ENCODE measurements at places on chromosomes 1 and 21.

GRCh38 chr1:192689459-192689858 is 53.5 kb downstream of the RGS13 start:
- no peak for DNase-seq

- no peak for DNase-seq
These were observed 998.0 kb upstream of the B3GALT2 start for GRCh38 chr1:194184425-194184824.

DNA sequence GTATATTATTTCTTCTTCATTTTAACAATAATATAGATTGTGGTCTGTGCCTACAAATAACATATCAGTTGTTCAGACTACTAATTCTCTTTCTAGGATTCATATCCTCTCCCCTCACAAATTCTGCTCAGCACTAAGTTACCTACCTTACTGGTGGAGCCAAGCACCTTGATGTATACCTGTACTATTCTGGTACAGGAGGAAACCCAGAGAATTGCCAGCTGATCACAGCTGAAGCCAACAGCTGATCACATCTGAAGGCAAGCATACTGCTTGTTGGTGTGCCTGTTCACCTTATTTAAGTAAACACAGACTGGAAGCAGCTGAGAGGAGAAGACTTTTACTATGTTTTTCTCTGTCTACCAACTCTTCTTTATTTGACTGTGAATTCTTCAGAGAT is 101.8 kb downstream of the PBX1 start:
- no peak for DNase-seq

DNA sequence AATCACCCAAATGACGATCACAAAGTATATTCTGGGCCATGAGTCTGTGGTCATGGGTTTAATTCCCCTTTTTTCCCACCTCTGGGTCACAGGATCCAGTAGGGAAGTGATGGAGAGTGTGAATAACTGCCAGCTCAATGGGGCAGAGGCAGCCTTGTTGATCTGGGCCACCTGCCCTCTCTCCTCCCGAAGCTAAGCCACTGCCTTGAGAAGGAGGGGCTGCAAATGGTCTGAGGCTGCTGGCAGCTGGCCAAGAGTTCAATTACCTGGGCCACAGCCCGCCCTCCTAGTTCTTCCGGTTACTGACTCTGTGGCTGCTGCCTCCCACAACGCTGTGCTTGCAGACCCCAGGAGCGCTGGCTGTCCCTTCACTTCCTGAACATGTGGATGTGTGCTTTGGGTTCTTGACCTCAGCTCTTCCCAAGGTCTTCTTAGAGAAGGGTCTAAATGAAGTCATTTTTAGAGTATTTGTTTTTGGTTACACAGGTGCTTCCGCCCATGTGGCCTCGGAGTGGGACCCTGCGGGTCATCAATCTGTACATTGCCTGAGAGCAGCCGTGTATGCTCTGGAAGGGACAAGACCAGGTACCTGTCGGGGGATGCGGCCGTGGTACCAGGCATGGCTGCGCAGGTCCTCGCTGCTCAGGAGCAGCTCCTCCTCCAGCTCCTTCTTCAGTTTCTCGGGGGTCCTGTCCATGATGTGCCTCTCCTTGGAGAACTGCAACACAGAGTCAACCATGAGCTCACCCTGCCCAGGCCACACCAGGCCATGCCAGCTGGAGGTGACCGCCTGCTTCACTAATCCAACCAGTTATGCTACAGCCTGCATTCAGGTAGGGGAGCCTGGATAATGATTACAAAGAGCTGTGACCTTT is 89.7 kb downstream of the BCAR3 start:
- DNase-seq: no peak

- DNase-seq: no peak
These were observed 24.2 kb downstream of the CEP170 start for GRCh38 chr1:243230914-243231313.

DNA sequence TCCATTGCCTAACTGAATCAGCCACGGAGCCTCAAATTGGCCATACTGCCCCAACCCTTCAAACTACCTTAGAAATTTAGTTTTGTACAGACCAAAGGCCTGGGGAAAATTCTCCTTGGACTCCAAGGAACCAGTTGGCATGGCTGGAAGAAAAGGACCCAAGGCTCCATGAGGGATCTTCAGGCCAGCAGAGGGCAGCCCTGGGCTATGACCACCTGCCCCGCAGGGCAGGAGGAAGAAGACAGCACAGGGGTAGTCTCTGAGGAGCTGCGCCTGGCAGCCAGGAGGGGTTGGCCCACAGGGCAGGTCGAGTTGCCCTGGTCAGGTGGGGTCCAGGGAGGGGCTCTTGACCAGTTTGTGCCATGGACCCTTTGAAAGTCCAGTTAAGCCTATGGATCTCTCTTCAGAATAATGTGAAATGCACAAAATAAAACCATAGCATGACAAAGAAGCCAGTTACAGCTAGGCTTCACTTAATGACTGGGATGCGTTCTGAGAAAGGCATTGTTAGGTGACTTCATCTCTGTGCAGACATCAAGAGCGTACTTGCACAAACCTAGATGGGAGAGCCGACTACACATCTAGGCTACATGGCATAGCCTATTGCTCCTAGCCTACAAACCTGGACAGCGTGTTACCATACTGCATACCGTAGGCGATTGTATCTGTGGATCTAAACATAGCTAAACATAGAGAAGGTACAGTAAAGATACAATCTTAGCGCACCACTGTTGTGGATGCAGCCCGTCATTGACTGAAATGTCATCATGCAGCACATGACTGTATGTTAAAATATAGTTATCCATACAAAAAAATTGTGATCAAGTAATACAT is 26.1 kb downstream of the CACNA1S start:
- peak; percentile 25 for DNase-seq

- no peak for DNase-seq
These were observed 128.0 kb upstream of the ADGRL2 start for GRCh38 chr1:81672766-81673165.

GRCh38 chr1:116827607-116828105 is 73.4 kb downstream of the CD2 start:
- DNase-seq: no peak

DNA sequence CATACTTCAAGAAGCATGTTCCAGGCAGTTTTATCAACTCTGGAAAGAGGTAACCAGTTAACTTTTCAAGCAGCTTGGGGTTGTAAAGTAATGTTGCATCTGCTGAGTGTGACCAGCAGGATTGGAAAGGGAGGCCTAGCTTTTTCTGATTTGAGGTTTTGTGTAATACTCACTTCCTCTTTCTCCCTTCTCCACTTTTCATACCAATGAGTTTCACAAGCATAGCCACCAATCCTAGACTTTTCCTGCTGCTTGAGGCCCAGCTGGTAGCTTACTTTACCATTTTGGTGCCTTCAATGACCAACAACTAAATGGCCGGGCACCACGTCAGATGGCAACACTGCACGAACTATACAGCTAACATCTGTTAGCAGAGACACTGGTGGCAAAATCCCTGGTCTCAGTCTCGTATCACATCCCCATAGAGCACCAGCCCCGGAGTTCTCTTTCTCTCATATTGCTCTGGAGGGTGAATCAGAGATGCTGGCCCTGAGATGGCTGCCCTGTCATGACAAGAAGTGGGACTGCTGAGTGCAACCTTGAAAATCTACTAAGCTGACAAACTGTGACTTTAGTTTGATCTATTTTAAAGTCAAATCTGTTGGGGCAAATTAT is 14.8 kb upstream of the GPR88 start:
- no peak for DNase-seq

DNA sequence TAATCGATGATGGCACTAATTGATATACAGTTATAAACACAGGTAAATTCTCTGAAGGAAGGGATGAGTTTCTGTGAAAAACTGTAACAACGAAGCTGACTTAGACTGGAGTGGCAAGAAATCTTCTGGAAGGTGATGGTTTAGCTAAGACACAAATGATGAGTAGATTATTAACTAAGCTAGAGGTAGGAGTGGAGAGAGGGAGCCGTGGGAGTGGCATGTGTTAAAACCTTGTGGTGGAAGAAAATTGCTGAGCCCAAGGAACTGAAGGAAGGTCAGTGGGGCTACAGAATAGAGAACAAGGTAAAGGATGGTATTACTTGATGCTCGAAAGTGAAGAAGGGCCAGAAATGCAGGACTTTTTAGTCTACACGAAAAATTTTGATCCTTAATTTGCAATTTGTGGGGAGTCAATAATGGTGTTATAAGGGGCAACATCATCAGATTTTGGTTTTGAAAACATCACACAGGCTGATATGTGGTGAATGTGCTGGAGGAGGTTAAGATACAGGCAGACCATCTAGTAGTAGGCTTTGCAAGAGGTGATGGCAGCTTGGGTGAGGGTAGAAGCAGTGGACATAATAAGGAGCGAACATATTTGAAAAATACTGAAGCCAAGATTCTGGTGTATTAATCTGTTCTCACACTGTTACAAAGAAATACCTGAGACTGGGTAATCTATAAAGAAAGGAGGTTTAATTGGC is 93.8 kb downstream of the S1PR1 start:
- DNase-seq: no peak

All from hematopoietic multipotent progenitor cell treated with erythropoietin and hydrocortisone succinate and interleukin-3 and kit ligand, for 17 days (in vitro differentiated cells).